Dermis microvascular lymphatic vessel endothelial cell (primary cell): ENCODE measurements at places on chromosomes 4 and X.

- DNase-seq, result no peak
Measured at GRCh38 chrX:53584891-53585290, 101.6 kb downstream of the HUWE1 start.

GRCh38 chr4:6155996-6156750 lies 44.2 kb downstream of the JAKMIP1 start:
- DNase-seq, result no peak

GRCh38 chrX:152520653-152521052 lies 69.5 kb upstream of the GABRA3 start:
- DNase-seq, result no peak

DNA sequence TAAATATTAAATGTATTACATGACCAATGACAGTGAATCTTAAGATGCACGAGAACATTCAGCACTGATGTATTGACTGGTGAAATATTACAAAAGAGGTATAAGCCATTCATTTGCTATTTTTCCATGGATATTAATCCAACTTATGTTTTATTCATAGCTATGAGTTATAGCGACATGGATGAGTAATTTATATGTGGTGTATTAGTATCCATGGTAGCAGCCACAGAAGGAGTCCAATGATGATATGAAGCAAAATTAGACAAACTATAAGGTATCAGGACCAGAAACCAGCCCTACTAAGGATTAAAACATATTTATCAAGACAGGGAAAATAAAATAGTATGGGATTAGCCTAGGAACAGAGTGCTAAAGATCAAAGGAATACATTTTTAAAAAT lies 50.7 kb downstream of the THAP9 start:
- no peak for DNase-seq

- DNase-seq, result no peak
Measured at GRCh38 chr4:172050911-172051310, 237.7 kb downstream of the GALNTL6 start.

- no peak for DNase-seq
Measured at GRCh38 chrX:53717205-53717604, 30.7 kb upstream of the HUWE1 start.

GRCh38 chr4:113481820-113482219 lies 279.7 kb downstream of the CAMK2D start:
- no peak for DNase-seq

GRCh38 chrX:48573690-48574269 lies 504 bp upstream of the RBM3 start:
- peak; percentile 75 for DNase-seq

GRCh38 chr4:11397819-11398610 lies 30.7 kb downstream of the HS3ST1 start:
- no peak for DNase-seq

DNA sequence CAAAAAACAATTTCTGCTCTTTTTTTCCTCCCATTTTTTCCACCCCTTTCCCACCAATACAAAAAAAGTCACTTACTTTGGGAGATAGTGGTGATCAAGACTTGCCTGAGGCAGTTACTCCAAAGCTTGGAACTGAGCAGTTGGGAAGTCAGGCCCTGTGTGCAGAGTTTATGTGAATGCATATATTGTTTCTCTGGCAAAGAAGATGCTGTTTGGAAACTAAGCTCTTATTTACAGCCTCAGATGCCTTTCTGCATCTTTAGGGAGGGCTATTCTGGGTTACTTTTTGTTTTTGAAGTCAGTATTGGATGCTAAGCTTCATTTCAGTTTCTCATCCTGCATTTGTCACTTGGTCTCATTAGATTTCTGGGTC lies 136.3 kb downstream of the ZNF330 start:
- DNase-seq, result no peak

- DNase-seq, result no peak
Measured at GRCh38 chr4:187826725-187827124, 168.8 kb upstream of the ZFP42 start.

GRCh38 chr4:117691572-117692351 lies 342.5 kb upstream of the NDST3 start:
- DNase-seq, result no peak

DNA sequence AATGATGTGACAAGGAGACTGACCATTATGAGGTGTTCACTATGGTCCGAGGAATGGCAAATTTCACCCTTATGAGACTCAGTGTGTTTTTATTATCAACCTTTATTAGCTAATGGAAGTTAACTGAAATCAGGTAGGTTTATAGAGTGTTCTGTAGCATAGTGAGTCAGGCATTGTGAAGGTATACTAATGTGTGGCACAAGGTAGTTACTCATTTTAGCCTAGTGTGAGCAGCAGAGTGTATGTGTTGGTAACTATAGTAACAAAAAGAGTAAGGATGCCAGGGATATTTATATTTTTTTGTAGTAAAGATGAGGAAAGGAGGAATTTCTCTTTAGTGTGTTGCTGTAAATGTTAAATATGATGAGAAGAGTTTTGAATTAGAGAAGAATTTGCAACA lies 12.0 kb downstream of the PDLIM5 start:
- no peak for DNase-seq

DNA sequence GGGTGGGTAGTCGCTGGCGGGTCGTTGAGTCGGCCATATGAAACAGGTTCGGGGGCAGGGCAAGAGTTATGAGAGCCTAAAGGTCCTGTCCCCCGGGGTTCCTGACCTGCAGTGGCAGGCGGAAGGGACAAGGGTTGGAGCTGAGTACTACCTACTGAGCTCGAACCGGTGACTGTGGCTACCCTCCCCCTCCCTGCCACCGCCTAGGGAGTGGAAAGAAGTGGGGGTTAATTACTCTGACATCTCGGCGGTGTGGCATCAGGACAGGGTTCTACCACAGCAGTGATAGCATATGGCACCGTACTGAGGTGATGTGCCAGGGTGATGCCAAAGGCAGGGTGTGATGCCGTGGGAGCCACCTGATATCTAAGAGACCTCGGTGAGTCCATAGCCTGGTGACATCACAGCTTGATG lies 307 bp downstream of the ATG4A start:
- no peak for DNase-seq

GRCh38 chr4:47451657-47452056 lies 11.8 kb downstream of the COMMD8 start:
- no peak for DNase-seq

DNA sequence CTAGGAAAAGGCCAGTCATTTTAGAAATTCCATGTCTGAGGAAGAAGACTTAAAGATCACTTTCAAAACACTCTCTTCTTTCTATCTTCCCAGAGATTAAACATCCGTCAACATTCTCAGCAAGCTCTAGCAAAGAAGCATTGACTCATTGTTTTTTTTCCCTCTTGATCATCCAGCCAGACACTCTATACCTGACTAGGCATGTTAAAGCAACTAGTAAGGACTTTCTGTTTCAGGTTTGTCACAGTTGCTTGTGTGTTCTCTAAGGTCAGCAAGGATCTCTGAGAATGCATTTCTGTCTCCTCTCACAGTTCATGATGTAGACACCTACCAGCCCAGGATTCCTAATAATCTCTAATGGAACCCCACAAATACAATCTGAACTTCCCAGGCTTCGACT lies 112.2 kb downstream of the IL13RA2 start:
- DNase-seq, result no peak

DNA sequence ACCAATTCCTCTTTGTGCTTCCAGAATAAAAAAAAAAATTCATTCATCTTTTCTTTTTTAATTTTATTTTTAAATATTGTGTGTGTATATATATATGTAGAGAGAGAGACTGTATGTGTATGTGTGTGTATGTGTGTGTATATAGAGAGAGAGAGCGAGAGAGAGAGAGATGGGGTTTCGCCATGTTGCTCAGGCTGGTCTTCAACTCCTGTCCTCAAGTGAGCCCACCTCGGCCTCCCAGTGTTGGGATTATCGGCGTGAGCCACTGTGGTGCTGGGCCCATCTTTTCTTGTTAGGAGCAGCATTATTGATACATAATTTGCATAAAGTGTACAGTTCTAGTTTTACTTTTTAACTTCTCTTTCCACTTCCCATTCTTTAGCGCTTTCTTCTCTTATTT lies 33.6 kb downstream of the KDM6A start:
- DNase-seq, result no peak

- no peak for DNase-seq
Measured at GRCh38 chr4:76201276-76201675, 12.3 kb downstream of the SCARB2 start.

DNA sequence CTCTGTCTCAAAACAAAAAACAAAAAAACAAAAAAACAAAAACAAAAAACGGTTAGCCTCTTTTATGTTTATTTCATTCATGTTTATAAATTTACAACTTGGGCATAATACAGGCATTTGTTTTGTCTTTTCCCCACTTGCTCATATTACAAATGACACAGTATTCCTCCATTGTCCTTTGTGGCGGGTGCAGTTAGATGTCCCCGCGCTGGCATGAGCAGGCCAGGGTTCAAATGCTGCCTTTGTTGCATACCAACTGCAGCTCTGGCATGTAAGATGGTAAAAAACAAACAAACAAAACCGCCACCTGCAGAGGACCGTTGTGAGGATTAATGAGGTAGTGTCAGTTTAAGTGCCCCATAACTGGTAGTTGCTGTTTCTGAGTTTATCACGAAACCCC lies 16.1 kb upstream of the HPF1 start:
- DNase-seq, result no peak

DNA sequence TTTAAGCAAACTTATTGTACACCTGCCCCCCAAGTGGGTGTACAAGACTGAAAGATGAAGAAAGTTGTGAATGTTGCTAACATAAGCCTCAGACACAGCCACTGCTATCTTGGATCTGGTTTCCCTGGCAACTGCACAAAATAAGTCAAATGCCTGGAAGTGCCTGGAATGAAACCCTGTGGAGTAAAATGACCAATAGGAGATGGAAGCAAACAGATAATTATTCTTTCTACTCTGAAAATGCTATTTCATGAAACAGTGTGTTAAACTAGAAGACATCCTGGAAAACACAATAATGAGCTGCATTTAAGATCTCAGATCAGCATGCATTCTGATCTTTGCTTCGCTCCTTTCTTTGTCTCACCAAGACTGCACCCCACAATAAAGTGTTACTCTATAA lies 1016.0 kb downstream of the ARAP2 start:
- no peak for DNase-seq

DNA sequence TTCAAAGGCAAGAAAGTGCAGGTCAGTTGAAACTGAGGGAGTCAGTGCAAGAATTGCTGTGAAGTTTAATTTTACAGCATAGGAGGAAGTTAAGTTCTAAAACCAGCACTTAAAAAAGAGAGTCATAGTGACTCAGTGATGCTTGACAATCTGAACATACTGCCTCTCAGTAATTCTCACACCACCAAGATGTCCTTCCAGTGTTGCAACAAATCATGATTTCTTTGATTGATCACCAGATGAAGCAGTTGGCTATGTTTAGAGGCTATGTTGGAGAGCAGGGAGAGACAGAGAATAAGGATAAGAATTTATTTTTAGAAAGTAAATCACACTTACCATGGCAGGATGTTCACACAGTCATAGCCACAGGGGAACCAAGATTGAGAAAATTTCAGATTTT lies 13.2 kb downstream of the TRIM2 start:
- DNase-seq, result no peak

- no peak for DNase-seq
Measured at GRCh38 chr4:77728420-77728819, 90.7 kb downstream of the CNOT6L start.

DNA sequence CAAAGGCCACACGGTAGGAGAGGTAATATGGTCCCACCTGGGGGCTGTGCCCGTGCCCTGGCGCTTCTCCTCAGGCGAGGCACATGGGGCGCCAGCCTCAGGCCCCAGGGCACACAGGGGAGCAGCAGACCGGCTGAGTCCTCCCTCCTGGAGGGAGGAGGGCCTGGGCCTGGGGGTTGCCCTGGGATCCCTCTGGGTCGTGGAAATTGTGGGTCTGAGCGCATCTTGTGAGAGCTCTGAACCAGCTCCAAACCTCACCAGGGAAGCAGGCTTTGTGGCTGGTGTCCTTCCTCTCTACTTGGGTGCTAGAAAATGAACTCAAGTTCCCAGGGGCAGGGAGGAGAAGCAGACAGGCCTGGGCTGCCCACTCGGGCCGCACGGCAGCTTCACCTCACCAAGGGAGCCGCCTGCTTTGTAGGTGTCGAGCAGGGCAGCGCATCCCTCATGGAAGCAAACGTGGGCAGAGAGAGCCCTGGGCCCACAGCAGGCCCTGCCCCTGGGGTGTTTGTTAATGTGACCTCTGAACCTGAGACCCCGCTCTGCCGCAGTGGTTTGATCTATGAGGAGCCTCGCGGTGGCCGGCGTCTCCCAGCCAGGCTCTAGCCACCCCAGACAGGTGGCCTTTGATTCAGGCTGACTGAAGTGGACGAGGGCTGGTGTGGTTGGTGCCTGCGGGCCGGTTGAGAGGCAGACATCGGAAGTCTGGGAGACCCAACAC lies 10.8 kb downstream of the HTRA3 start:
- no peak for DNase-seq

DNA sequence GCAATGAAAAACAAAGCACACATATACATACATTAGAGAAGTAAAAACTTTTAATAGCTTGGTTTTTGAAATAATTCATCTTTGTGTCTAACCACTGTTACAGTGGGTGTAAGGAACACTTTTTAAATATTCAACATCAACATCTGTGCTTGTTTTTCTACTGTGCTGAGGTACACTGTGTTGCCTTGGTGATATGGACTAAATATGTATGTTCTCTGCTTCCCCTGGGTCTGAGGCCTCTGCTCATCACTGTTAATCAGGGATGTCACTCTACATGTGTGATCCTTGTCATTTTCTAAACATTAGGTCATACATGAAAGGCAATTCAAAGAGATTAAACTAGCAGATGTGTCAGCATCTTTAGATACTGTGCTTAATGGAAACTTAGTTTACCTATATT lies 10.9 kb downstream of the MCTS1 start:
- DNase-seq, result no peak

GRCh38 chr4:71259911-71260331 lies 78.9 kb upstream of the SLC4A4 start:
- DNase-seq, result peak; percentile 68

DNA sequence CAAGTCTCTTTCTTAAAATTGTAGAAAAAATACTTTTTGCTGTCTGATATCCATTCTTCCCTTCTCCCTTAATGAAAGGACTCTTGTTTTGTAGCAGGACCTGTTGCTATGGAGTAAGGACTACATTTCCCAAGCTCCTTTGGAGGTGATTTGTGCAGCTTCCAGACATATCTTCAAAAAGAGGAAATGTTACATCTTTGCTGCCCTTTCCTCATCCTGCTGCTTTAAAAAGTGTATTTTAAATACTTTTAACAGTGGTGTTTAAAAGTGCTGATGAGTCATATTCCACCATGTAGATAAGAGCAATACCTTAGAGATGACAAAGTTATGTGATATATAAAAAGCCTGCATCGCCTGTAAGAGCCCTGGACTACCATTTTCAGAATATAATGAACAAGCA lies 98.7 kb downstream of the CFAP299 start:
- no peak for DNase-seq

- no peak for DNase-seq
Measured at GRCh38 chr4:70927502-70928137, 25.5 kb downstream of the MOB1B start.

DNA sequence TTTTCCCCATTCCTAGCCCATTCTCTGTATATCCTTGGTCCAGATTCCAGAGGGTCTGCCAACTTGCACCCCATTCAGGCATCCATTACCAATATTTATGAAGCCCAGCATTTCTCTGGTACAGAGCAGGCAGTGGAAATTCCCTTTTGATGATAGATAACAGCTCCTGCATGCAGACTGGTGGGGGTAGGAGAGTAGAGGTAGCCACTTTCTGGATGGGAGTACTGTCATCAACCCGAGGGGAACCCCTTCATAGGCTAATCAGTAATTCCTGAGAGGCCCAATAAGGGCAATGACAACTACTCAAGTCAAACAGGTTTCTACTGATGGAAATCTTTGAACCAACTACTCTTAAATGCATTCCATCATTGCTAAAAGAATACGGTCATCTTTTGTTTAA lies 63.7 kb downstream of the COL25A1 start:
- no peak for DNase-seq
